NCI-H1436 (cell line): ENCODE measurements at places on chromosomes 12 and 14.

- DNase-seq = no peak
These were observed 30.4 kb downstream of the POLR3B start for GRCh38 chr12:106387848-106388377.

DNA sequence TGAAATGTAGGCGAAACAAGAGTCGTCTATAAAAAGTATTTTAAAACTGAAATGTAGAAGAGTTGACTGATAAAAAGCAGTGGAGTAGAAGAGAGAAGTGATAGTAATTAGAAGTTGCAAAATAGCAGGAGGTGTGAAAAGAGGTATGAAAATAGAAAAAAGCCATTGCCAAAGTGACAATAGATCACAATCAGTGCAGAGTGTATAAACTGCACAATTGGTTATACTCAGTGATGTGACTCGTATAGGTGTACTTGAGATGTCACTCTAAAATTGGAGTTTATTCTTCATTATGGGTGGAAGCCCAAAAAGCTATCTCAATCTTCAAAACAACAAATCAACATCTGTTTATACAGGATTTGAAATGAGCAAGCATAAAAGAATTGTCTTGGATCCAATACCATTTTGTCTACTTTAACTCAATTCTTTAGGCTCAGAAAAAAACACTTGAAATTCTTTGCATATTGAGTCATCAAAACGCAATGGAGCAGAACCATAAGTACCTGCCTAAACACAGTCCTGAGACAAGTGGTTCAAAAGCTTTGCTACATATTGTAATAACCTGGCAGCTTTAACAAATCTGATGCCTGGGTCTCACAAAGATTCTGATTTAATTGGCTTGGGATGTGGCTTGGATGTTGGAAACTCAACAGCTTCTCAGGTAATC, 8.8 kb downstream of the IKBIP start:
- DNase-seq = no peak

DNA sequence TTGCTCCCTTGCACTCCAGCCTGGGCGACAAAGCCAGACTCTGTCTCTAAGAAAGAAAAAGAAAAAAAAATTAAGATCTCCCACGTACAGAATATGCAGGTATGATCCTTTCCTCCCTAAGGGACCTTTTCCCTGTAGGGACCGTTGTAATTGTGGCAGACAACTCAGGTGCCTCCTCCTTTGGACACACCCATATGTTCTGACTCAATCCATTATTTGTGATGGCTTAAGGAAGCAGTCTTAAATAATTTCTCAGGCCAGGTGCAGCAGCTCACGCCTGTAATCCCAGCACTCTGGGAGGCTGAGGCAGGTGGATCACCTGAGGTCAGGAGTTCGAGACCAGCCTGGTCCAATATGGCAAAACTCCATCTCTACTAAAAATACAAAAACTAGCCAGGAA, 53.1 kb downstream of the TMCC3 start:
- no peak for DNase-seq

GRCh38 chr14:103126873-103127304, 3.6 kb downstream of the TNFAIP2 start:
- DNase-seq = no peak
